ENCODE measurements at places on chromosomes 11 and 22.

GRCh38 chr11:132777067-132777975 lies 755.0 kb downstream of the OPCML start:
- H3K4me3 ChIP-seq = no peak overlapping the region
- H3K27me3 ChIP-seq = no peaks in the 10 kb centered on the region
- DNase-seq = no peak
- H3K4me1 ChIP-seq = no peaks in the 10 kb centered on the region
- no peaks in the 10 kb centered on the region for H3K36me3 ChIP-seq

DNA sequence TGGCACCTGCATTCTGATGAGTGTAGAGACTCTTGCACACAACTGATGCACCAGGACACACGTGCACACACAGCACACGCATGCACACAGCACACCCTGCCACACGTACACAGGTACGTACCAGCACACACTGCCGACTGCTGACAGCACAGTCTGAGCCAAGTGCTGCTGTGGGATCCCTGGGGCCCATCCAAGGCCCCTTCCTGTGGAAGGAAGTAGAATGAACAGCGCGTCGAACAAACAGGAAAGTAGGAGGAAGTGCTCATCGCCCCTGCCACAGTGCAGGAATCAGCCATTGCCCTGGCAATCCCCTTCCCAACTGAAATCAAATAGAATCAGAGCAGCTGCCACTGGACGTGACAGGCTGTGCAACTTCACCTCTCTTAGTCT lies 57.9 kb downstream of the CD82 start:
- no peak overlapping the region for H3K4me3 ChIP-seq
- no peaks in the 10 kb centered on the region for H3K27me3 ChIP-seq
- H3K27ac ChIP-seq = no peak overlapping the region
- no peaks in the 10 kb centered on the region for H3K36me3 ChIP-seq

DNA sequence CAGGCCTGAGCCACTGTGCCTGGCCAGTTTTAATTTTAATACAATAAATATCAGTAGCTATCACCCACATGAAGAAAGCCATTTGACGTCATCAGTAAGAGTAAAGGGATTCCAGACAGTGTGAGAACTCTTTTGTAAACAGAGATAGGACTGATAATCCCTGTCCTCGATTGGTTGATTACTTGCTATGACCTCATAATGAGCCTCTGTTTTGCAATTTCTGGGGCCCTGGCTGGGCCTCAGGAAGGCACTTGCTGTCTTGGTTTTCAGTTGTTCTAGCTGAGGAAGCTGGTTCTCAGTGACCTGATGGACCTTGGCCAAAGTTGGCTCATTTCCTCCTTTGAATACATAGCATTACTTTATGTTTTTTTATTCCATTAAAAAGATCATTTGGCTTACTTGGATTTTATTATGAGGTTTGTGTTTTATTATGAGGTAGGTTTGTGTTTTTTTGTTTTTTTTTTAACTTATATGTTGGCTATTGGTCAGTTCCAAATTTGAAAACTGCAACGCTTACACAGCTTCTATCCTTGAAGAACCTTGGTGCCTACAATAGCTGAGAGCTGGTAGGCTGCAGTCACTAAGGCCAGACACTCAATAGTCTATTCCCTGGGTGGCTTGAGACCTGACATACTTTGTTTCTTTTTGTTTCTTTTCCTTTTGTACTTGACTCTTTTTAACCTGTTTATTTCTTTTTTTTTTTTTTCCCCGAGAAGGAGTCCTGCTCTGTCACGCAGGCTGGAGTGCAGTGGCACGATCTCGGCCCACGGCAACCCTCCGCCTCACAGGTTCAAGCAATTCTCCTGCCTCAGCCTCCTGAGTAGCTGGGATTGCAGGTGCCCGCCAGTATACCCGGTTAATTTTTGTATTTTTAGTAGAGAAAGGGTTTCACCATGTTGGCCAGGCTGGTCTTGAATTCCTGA lies 20.0 kb downstream of the MARK2 start:
- no peak overlapping the region for H3K27ac ChIP-seq
- H3K4me3 ChIP-seq = no peak overlapping the region
- H3K27me3 ChIP-seq = no peaks in the 10 kb centered on the region
- no peaks in the 10 kb centered on the region for H3K4me1 ChIP-seq
- H3K36me3 ChIP-seq = no peaks in the 10 kb centered on the region
- DNase-seq = peak; percentile 66

- peak overlapping the region; percentile 43 for H3K4me3 ChIP-seq
- peak overlapping the region; percentile 81 for H3K27ac ChIP-seq
- peaks cover 44% of the 10 kb centered on the region for H3K4me1 ChIP-seq
- peak; percentile 59 for DNase-seq
- H3K27me3 ChIP-seq = no peaks in the 10 kb centered on the region
These were observed 115.7 kb upstream of the NNMT start for GRCh38 chr11:114180301-114181055.

GRCh38 chr11:104534278-104534677 lies 364.0 kb downstream of the CASP12 start:
- no peak overlapping the region for H3K4me3 ChIP-seq
- H3K27ac ChIP-seq = no peak overlapping the region
- H3K36me3 ChIP-seq = no peaks in the 10 kb centered on the region
- H3K4me1 ChIP-seq = peaks cover 5% of the 10 kb centered on the region
- no peaks in the 10 kb centered on the region for H3K27me3 ChIP-seq
- DNase-seq = no peak

GRCh38 chr22:38727123-38727522 lies 21.4 kb downstream of the GTPBP1 start:
- H3K36me3 ChIP-seq = no peaks in the 10 kb centered on the region
- peak; percentile 14 for DNase-seq
- H3K27ac ChIP-seq = no peak overlapping the region
- peaks cover 2% of the 10 kb centered on the region for H3K4me1 ChIP-seq

- H3K27ac ChIP-seq = no peak overlapping the region
- no peaks in the 10 kb centered on the region for H3K27me3 ChIP-seq
- H3K36me3 ChIP-seq = no peaks in the 10 kb centered on the region
These were observed 232.0 kb downstream of the BUD13 start for GRCh38 chr11:116540645-116541304.
